ENCODE measurements at places on chromosomes 11 and 22.

GRCh38 chr22:22591348-22592299 lies 32.6 kb upstream of the PRAME start:
- DNase-seq = no peak

GRCh38 chr11:85941380-85941973 lies 86.3 kb downstream of the CCDC83 start:
- peak; percentile 42 for DNase-seq

- no peak for DNase-seq
Observed at GRCh38 chr11:104803776-104804175, 94.5 kb downstream of the CASP12 start.

DNA sequence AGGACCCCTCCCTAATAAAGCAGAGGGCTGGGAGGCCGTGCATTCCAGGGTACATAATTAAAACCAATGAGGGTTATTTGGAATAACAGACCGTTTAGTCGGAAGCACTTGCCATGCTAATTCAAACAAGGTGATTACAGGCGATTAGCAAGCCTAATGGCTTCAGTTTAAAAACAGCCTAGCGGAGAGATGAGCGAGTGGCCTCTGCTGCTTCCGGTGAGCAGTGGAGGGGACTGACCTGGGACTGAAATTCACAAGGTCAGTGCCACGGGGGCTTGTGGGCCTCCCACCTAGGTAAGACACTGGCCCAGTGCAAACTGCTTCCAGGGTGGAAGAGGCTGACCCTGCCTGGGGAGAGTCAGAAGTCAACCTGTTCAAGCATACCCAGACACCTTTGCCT lies 56.8 kb upstream of the ALX4 start:
- no peak for DNase-seq

DNA sequence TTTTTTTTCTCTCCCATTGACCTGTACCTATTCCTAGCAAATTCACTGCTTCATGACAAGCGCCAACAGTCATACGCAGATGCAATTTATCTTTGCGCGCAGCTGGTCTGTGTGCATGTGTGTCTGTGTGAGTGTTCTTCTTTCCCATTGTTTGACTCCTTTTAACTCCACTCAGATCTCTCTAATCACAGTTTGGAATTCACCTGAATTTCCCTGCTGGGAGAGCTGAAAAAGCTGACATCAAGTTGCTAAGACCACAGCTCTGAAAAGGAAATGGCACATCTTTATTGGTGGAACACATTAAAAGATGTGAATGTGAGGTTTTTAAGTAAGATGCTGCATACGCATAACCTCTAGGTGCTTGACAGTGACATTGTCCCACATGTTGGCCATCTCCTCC lies 187.4 kb upstream of the MTMR2 start:
- no peak for DNase-seq

- DNase-seq = no peak
Observed at GRCh38 chr11:92865352-92865751, 104.1 kb upstream of the MTNR1B start.

- DNase-seq = no peak
Observed at GRCh38 chr11:121223161-121223560, 69.4 kb upstream of the SC5D start.

Measured in DMS79 treated with DMSO at 0.1 percent for 48 hours (cell line).